ENCODE measurements at places on chromosomes 12 and 14. TPM values are rescaled to one million over a fixed set of nuclear protein-coding genes. Genes with fewer than 3 reads are reported as not detected.

The OAS1 gene
- total RNA-seq: 121 TPM

The LRTM2 gene
- not detected for total RNA-seq

The GPR65 gene
- not detected for total RNA-seq

The DBX2 gene
- not detected for total RNA-seq

The PRICKLE1 gene
- total RNA-seq: 0.31 TPM
